ENCODE measurements at places on chromosomes 7 and 10.

DNA sequence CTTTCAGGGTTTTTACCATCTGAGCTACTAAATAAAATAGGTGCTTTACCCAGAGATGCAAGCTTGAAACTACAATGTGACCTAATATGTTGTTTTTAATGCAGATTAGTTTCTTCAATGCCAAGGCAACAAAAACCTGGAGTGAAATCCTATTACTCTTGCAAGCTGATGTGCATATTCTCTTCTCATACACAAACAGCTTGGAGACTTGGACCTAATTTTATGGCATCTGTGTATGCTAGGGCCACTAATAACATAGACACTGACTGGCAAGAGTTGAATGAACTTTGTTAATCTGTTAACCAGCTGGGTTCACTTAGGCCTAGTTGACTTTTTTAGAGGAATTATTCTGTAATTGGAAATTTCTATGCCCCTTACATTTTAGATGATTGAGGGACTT lies 23.4 kb upstream of the SMIM30 start:
- no peak for DNase-seq

GRCh38 chr7:73893342-73894101 lies 32.6 kb downstream of the TMEM270 start:
- no peak for DNase-seq

DNA sequence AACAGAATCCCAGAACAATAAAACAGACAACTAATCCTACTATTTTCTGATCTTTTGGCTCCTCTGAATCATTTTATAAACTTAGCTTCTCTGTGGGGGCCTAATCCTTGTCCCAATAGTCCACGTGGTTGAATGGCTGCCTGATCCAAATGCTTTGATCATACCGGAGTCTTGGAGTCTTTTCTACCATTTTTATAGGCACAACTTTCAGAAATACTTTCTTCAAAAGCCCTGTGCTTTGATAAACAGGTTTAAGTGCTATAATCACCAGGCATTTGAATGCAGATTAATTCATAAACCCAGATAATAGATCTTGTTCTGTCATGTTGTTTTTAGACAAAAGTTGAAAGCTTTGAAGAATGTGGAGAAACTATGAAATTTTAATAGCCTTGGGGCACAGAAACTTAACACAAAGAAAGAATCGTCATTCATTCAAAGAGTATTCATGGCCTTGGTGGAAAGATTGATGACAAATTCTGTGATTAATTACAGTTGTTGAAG lies 163.7 kb downstream of the AHR start:
- no peak for DNase-seq

DNA sequence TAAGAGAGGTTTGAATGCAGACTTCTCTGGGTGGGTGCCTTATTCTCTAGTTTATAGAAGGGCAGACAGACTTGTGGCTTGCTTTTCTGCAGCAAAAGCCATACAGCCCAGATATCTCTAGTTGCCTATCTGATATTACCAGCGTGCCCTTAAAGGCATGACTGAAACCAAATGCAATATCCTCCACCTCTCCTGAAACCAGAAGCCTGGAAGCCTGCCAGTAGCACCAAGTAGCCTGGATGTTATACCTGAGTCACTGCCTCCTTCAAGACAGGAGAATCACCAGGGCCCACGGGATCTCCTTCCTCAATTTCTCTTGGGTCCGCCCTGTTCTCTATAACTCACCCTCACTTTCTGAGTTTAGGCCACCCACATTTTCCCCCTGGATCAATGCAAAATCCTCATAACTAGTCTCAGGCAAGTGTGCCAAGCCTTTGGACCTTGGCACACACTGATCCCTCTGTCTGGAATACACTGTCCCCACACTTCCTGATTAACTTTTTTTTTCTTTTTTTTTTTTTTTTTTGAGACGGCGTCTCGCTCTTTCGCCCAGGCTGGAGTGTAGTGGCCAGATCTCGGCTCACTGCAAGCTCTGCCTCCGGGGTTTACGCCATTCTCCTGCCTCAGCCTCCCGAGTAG lies 638.4 kb downstream of the GALNT17 start:
- DNase-seq, result no peak

- no peak for DNase-seq
These were observed 52.4 kb upstream of the TNRC18 start for GRCh38 chr7:5476001-5476400.

DNA sequence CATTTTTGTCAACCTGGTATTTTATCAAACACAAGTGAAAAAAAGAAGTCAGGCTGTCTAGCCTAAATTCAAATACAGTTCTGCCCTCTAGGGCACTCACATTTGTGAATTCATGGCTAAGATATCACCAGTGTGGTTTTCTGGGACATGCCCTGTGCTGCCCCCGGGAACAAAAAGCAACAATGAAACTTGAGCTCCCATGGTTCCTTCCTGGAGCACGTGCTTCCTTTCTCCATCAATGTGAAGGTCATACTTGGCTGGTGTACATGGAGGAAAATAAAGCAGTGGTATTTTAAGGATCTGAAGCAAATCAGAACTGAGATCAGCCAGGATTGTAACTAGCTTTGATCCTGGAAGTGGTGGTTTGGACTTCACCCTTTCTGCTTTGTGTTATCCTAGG lies 128.9 kb upstream of the FRMD4A start:
- no peak for DNase-seq

DNA sequence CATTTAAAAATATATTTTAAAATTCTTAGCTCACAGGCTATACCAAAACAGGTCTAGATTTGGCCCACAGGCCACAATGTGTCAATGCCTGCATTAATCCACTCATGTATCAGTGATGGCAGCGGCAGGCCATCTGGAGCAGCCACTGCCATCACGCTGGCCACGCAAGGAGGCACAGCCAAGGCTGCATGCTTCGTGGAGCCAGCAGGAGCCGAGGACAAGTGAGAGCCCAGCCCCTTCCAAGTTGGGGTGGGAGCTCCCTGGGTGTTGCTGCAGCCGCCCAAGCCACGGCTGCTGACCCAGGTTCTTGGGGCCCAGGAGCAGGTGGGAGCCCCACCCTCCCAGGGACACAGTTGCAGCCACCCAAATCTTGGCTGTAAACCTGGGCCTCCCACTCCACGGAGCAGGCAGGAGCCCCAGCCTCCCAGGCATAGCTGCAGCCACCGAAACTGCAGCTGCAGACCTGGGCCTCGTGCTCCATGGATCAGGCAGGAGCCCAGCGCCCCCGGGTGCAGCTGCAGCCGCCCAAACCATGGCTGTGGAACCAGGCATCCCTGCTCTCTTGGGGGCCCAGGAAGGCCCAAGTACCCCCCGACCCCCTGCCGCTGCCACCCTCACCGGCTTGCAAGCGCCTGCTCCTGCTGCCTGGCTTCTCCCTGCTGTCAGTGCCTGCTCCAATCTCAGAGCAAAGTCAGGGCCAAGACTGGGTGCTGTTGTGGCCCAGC lies 87.3 kb upstream of the CACUL1 start:
- no peak for DNase-seq

GRCh38 chr7:65892835-65893234 lies 20.0 kb downstream of the VKORC1L1 start:
- no peak for DNase-seq

DNA sequence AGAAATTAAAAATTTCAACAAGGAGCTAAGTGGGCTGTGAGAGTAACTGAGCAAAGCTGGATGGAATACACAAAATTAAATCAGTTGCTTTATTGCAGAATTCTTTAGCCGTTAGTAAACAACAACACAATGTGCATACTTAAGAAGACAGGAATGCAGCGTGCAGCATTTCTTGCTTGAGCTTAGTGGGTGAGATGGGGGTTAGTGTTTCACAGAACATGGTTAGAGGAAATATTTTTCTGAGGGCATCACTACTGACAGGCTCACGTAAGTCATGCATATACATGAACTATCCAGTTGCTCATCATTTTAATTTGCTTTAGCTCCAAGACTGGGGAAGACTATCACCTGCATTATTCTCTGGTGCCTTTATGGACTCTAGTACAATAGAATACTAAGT lies 80.8 kb downstream of the CD36 start:
- no peak for DNase-seq

DNA sequence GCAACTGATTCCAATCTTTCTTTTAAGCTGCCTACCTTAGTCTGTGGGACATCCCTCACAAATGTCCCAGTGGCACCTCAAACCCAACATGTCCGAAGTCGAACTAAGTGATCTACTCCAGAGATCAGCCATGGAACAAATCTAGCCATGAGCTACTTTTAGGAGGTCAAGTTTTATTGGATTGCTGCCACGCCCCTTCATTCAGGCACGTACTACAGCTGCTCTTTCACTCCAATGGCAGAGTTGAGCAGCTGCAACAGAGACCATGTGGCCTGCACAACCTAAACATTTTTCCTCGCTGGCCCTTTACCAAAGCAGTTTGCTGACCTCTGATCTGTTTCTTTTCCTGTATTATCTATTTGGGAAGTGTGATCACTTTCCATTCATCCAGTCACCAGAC lies 192.4 kb upstream of the CDCA7L start:
- no peak for DNase-seq

- no peak for DNase-seq
These were observed 18.7 kb downstream of the CALD1 start for GRCh38 chr7:134798155-134798554.

DNA sequence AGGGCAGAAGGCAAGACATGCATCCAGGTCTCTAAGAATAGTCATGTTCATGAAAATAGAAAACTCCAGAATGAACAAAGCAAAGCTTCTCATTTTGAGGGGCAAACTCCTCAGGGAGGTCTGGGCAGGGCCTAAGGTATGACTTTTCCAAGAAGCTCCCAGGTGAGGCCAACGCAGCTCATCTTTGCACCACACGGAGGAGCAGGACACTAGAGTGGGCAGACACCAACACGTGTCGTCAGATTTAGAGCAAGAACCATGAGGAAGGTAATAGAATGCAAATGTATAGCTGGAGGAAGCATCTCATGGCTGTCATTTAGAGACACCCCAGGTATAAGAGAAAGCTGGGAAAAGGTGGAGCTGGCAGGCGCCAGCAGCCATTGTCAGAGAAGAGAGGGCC lies 95.7 kb downstream of the WDFY4 start:
- DNase-seq, result no peak

GRCh38 chr7:30923009-30923773 lies 11.5 kb downstream of the AQP1 start:
- DNase-seq, result no peak

All from thymus (tissue), 14 donors.